BJ (cell line): ENCODE measurements at places on chromosomes 16 and 17. TPM values are rescaled to one million over a fixed set of nuclear protein-coding genes. Genes with fewer than 3 reads are reported as not detected.

- no peak for DNase-seq
Observed at GRCh38 chr17:17079761-17080160, 37.5 kb downstream of the MPRIP start.

DNA sequence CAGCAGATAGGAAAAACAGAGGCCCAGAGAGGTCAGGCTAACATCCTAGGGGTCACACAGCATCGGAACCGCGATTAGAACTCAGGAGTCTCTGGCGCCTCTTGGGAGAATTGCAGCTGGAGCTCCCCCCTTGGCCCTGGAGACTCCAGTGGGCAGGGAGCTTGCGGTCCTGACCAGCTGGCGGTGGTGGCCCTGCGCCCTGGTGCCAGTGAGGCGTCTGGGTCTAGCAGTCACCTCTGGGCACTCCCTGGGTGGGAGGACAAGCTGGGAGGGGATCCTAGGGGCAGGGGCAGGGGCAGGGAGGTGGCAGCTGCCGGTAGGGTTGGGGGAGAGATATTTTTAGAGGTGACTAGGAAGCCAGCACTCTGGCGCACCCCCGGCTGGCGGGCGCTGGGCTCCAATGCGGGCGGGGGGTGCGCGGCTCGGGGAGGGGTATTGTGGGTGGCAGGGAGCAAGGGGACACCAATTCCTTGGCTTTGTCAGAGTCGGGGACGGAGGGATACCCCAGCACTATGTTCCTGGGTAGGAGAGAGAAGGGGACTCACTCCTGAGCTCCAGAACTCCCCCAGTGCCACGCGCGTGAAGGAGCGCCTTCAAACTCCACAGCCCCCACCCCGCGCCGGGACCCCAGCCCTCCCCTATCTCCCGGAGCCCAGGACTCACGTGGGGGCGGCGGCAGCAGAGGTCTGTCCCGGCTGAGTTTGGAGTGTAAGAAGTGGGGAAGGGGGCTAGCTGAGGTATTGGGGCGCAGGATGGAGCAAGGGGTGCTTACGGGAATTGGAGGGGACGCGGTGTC is 584 bp downstream of the PHOSPHO1 start:
- DNase-seq = no peak

- no peak for DNase-seq
Observed at GRCh38 chr16:29730649-29731048, 15.1 kb downstream of the C16orf54 start.

DNA sequence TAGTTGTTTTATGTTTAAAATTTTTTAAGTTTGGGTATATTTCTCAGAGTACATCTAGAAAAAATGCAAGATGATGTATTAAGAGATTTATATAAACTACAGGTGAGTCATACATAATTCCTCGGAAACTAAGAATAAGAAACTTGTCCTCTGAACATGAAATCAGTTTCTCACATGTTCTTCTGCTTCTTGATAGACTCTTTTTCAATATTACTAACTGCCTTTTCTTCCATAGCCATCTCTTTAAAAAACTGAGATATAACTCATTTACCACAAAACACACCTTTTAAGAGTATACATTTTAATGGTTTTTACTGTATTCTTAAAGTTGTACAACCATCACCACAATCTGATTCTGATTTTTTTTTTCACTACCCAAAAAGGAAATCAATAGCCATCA is 238.4 kb upstream of the AXIN2 start:
- no peak for DNase-seq

DNA sequence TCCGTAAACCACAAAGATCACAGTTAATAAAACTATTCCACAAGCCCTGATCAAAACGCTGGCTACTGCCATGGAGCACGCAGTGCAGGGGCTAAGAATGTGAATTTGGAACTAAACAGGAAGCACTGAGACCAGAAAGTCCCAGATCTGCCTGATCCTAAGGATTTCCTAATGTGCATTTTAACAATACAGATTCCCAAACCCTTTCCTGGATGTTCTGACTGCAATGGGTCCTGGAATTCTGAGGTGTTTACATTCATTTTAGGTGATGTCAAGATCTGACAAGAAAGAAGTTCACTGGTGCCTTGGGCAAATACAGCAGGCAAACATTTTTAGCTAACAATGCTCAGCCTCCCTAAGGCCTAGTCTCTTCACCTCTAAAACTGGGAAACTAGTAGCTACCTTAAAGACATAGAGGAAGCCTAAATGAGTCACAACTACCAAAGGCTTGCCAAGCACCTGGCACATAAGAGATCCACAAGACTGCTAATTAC is 10.3 kb downstream of the NSMCE1 start:
- peak; percentile 58 for DNase-seq

DNA sequence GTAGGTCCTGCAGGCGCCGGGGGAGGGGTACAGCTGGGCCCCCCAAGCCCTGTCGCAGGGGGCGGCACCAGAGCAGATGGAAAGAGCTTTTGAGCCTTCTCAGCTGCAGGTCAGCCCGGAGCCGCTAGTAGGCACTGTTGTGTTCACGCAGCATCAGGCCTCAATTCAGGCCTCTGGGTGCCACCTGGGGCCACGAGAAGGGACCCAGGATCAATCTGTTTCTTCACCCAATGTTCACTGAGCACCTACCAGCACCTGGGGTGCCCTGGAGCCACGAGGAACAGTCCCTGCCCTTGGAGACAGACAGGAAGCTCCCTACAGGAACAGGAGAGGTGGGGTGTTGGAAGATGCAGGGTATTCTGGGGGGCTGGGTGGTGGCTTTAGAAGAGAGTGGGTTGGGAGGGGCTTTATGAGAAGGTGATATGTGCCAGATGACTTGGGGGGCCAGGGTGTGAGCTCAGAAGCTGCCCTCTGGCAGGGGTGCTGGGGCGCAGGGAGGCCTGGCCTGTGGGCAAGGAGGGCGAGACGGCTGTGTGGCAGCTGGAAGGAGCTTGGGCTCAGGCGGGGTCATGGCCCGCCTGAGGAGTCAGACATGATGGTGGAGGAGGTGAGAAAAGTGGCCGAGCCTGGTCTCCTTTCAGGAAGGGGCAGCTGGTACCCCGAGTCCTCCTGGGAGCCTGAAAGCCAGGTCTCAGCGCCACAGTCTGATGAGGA is 121.9 kb upstream of the GSE1 start:
- DNase-seq = no peak

GRCh38 chr17:77846531-77847085 is 111.9 kb upstream of the TNRC6C start:
- DNase-seq = no peak

DNA sequence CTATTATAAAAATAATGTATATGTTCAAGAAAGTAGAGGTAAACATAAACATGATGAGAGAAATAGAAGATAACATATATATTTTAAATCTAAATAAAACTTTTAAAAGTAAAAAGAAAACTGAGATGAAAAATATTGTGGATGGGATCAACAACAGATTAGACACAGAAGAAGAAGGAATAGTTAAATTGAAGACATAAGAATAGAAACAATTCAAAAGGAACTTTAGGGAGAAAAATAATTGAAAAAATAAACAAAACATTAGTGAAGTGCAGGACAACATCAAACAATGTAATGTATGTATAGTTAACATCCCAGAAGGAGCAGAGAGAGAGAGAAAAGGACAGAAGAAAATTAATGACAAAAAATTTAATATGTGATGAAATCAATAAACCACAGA is 228.1 kb upstream of the TNRC6C start:
- DNase-seq = no peak

GRCh38 chr16:88640039-88640495 is 1.7 kb downstream of the IL17C start:
- DNase-seq = no peak

DNA sequence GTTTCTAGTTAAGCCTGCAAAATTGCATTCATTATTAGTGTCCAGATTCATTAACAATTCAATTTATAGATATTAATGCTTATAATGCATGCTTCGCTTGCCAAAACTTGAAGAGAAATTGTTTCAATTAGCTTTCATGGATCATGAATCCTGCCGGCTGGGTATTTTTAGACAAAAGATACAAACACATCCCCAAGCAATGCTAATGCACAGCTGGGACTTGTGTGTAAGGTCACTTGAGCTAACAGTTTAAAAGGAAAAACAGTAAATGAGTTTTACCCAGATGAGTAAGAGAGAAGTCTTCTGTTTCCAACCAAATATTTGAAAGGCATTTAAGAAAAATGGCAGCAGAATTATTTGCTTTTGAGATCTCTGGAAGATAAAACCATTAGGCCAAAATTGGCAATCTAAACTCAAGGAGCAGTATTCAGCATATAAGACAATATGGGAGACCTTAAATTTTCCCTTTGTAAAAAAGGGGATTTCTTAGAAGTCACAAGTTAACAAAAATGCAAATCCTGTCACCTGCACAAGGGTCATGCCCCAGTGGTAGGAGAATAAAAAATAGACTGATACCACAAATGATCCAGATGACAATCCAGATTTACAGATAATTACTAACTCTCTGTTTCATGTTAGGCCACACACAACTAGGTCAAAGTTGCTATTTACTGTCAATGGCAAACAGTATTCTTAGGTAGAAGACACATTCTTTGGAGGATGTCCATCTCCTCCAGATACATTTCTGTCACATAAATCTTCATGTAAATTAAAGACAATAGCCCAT is 418.4 kb upstream of the PMFBP1 start:
- peak; percentile 23 for DNase-seq

Gene KRTAP4-3
- polyA plus RNA-seq = not detected in 2 replicates

Gene UBALD1
- polyA plus RNA-seq = 7.7 and 11.6 TPM in 2 replicates

Gene RND2
- polyA plus RNA-seq = 0.89 and 1.3 TPM in 2 replicates

Gene AURKB
- polyA plus RNA-seq = 13.4 and 26.1 TPM in 2 replicates

Gene PNMT
- not detected in 2 replicates for polyA plus RNA-seq
